ENCODE measurements at places on chromosomes 16 and 17.

GRCh38 chr16:76081967-76082366 is 195.2 kb upstream of the CNTNAP4 start:
- DNase-seq: peak; percentile 64

DNA sequence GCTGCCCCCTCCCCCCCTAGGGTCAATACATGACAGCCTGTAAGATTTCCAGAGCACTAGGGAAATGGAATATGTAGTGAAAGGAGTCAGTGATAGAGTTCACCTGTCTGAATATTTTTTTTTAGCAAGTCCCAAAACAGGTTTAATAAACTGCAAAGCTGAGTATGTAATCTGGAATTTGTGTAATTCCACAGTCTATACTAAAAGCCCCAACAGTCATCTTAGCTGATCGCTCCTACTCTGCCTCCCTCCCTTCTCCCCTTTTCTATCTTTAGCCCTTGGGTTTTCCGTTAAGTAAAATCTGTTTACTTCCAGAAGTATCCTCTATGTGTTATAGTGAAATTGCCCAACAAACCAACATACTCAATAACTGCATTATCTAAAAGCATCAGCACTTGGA is 3.5 kb downstream of the CDH13 start:
- no peak for DNase-seq

- no peak for DNase-seq
Observed at GRCh38 chr16:2675021-2675420, 7.3 kb upstream of the KCTD5 start.

DNA sequence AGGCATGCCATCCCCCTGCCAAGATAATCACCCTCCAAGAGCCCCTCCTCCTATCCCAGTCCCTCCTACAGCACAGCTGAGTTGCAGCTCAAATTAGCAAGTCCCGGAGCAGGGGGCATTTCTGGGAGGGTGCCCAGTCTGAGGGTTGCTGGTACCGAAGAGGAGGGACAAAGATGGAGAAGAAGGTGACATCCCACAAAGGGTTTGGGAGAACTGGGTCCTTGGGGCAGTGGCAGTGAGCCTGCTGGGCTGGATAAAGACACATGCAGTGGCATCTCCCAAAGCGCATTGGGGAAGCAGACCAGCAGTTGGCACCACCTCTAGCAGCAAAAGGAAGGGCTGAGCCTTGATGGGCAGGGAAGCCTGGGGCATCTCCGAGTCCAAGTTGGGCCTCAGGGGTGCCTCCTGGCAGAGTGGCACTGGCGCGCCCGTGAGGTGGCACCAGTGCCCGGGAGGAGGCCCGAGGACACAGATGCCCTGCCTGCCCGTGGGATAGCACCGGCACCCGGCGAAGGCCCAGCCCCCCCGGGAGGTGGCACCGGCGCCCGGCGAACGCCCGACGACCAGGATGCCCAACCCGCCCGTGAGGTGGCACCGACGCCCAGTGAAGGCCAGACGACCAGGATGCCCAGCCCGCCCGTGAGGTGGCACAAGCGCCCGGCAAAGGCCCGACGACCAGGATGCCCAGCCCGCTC is 622 bp downstream of the TOM1L2 start:
- no peak for DNase-seq

DNA sequence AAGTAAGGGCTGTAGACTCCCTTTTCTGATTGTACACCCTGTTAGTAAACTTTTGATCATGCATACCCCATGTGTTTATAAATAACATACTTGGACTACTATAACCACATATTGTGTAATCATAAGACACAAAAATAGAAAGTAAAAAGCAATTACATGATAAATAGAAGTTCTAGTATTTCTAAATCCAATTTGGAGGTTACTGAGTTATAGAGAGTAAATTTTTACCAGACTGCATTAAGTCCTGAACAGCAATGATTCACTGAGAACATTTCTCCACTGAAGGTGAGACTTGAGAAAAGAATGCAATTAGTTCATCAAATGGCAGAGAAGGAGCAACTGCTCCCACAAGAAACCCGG is 7.7 kb upstream of the TBKBP1 start:
- no peak for DNase-seq

GRCh38 chr17:78302478-78302877 is 57.4 kb downstream of the SOCS3 start:
- DNase-seq: no peak

- no peak for DNase-seq
Observed at GRCh38 chr17:33205552-33205951, 87.5 kb downstream of the ASIC2 start.

DNA sequence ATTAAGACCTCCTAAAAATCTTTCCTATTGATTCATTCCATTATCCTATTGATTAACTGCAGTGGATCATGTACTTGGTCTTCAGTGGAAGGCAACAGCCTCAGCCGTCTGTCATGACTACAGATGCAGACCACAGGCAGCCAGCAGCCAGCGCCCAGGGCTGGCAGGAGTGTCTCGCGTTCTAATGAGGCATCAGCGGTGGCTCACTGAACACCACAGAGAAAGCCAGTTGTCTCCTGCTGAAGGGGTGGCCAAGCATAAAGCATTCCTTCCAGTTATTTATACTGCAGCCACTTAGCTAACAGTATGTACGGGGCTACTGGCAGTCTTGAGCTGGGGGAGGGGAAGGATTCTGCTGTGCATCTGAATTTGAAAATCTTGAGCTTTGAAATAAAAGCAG is 214.3 kb downstream of the IRX3 start:
- no peak for DNase-seq

DNA sequence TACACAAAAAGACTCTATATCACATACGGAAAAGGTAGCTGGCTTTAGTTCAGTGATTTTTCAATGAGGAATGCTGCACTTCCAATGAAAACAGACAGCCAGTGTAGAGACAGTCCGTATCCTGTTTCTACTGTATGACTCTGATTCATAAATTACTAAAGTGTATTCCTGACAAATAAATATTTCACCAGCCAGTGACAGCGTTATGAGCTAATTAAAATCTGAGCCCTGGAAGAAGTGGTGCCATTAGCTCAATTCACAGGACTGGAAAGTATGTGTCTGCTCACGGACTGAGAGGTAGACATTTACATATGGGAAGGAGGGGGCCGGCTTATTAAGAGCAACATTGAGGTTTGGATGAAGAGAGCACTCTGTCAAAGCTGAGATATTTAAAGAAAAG is 207.9 kb upstream of the RBFOX1 start:
- no peak for DNase-seq

GRCh38 chr17:41863074-41863848 is 2.0 kb downstream of the KLHL11 start:
- DNase-seq: no peak

DNA sequence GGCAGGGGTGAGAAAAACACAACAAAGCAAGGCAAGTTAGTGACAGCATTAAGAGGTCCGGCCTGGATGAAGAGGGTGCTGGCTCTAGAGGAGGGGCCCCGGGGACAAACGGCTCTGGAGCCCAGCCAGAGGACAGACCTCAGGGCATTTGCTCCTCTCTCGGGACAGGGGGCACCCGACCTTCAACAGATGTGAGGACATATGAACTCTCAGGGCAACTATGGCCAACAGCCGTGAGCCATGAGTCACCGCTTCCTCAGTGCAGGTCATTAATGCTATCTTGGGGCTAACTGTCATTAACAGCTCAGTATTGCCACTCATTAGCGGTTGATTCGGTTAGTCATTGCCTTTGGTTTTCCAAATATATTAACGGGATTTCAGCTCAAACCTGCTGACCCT is 9.7 kb upstream of the ARL5C start:
- no peak for DNase-seq

DNA sequence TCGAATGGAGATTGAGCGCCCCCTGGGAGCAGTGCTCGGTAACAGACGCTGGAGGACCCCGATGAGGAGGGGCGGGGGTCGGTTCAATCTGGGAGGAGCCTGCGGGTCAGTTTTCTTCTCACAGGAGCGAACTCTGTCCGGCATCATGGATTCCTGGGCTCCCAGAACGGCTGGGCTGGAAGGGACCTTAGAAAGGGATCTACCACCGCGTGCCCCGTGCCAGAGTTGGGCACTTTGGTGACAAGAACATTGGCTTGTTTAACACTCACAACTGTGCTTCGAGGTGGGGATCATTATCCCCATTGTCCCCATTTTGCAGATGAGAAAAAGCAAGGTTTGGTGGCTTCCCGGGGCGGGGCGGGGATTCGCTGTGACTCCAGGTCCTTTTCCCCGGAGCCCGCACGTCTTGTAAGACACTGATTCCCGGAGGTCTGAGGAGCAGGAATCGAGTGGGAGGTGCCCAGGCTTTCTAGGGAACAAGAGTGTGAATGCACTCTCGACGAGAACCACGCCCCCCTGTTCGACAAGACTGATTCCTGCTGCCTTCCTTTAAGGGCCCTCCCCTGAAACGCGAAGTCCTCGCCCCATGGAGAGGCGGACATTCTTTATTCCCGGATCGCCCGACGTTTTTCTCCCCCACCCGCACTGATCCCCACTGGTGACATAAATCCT is 1.5 kb upstream of the FBXL19 start:
- peak; percentile 86 for DNase-seq

DNA sequence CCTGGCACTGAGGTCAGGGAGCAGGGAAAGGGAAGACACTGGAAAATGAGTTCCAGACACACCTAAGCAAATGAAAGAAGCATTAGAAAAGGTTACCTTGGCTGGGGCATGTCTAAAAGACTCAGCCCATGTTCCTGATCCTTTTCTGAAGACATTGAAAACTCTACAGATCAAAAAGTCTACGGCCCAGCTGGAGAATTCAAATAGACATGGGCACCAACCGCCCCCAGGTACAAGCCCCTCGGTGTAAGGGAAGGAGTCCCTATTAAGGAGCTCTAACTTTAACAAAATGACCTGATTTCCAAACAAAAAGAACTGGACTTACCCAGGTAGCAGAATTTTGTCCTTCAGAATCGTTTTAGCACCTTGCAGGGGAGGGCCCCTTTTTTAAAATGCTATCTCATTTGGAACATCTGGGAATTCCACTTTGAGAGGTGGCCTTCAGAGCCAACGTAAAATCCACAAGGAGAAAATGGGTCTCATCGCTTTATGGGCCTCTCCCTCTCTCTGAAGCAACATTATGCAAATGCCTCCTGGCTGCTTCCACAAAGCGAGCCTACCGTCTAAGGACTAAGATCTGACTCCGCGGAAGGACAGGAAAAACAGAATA is 43.6 kb upstream of the RBFOX3 start:
- no peak for DNase-seq

DNA sequence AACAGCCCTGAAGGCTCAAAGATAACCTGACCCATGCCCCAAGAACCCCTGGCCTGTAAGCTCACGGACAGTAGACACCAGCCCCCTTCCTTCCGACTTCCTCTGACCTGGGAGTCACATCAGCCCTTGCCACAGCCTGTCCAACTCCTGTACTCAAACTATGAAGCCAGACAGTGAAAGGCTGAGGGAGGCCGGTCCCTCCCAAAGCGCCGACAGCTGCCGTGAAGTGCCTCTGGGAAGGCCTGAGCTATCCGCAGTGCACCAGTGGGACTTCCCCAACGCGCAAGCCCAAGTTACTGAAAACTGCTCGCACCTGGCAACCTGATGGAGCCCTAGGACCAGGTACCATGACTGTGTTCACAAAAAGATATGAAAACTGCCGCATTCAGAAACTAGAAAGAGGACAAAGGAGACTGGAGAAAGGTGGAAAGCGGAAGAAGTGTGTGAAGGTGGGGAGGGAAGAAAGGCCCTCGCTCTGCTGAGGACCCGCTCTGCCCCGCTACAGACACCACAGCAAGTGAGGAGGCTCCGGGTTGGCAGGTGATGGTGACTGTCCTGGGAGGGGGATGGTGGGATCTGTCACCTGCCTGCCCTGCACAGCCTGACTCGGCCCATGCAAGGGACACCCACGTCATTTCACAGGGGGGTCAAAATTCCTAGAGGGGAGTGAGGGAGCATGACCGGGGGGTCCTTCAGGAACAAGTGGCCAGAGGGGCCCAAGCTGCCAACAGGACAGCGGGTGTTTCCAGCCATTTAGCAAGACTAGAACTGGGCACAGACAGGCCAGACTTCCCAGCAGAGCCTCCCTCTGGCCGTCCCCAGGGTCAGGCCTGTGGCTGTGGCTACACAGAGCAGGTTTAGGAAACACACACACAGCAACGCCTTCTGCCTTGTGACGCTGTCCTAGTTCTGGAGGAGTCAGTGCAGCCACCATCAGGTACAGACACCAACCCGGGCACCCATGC is 13.1 kb upstream of the TRAP1 start:
- DNase-seq: no peak

DNA sequence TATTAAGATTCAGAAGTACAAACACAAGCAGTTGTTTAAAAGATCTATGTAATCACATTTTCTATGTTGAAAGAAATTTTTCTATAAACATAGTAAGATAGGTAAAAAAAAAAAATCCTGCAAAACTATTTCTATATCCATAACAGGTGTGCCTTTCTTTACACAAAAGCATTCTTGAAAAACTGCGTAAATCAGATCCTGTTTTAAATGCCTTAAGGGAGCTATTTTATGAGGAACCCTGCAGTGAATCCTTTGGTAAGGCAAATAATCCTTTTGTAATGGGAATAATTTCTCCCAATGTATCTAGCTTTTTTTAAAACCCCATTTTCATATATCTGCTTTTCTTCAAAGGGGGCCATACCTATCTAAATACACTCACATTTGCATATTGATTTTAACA is 157.3 kb downstream of the AATF start:
- DNase-seq: no peak

DNA sequence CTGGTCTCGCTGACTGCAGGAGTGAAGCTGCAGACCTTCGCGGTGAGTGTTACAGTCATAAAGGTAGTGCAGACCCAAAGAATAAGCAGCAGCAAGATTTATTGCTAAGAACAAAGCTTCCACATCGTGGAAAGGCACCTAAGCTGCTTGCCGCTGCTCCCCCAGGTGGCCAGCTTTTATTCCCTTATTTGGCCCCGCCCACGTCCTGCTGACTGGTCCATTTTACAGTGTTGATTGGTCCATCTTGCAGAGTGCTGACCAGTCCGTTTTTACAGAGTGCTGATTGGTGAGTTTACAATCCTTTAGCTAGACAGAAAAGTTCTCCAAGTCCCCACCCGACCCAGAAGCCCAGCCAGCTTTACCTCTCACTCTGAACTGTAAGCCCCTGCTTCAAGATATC is 227.8 kb downstream of the ABCC12 start:
- no peak for DNase-seq

GRCh38 chr17:13970531-13970930 is 98.8 kb upstream of the COX10 start:
- no peak for DNase-seq

DNA sequence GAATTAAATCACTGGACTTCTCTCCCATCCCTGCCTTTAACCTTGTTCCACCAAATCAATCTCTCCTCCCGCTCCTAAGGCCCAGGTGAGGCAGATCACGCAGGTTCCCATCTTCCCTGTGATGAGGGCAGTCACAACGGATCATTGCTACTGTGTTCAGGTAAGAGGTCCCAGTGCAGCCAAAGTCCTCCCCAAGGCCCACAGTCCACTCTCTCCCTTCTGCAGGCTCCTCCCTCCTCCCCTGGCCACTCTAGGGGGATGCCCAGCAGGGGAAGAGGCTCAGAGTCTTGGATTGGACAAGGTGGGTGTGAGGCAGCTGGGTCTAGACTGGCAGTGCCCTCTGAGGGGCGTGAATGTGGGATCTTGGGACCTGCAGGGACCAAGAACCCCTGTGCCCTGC is 2.6 kb upstream of the ADGRG3 start:
- no peak for DNase-seq
